ENCODE measurements at places on chromosomes 1 and 21. TPM values are rescaled to one million over a fixed set of nuclear protein-coding genes. Genes with fewer than 3 reads are reported as not detected.
A peak's percentile ranks its signal among the peaks of the same experiment; 100 is the strongest.

GRCh38 chr1:231311720-231312431 lies 25.8 kb downstream of the EXOC8 start:
- DNase-seq, result no peak

DNA sequence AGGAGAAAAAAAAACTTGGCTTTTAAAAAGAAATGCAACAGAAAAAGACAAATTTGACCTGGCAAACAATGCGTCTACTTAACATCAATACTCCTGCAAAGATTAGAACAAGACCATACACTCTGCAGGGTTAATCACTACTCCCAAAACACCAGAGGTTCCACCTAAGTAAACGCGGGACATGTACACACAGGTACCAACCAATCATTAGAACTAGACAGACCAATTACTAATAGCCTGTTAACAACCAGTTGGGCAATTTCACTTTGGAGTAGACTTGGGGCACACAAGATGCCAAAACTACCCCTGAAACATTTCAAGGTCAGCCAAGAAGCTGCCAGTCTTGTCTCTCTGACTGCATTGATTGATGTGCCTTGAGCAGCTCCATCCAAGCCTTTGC lies 125.8 kb downstream of the RRAGC start:
- DNase-seq, result no peak

DNA sequence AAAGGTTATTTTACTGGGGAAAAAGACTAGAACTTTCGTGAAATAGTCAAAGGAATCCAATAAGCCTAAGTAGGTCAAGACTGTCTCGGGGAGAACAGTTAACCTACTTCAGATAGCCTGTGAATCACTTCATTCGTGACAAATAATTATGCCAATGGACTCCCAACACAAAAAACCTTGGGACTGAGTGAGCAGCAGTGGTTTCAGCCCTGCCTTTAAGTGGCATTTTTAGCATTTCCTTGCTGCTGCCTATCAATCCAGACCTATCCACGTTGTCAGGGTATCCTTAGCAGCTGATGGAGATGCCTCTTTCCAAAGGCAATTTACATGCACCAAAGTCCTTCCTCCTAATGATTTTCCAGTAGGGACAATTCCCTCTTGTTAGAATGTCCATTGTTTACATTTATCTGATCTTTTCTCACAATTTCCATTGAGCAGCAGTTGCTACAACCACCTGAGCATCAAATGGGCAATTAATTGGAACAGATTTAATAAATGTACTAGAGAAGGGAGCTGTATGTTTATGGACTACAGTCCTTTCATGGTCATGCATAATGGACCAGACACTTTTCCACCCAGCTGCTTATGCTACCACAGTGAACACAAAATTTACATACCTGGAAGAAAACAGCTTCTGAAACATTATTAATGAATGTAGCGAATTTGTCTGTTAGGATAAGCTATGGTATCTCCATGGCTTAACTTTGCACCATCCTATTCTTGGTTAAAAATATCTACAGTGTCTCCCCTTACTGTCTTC lies 75.8 kb downstream of the TM2D1 start:
- no peak for DNase-seq

DNA sequence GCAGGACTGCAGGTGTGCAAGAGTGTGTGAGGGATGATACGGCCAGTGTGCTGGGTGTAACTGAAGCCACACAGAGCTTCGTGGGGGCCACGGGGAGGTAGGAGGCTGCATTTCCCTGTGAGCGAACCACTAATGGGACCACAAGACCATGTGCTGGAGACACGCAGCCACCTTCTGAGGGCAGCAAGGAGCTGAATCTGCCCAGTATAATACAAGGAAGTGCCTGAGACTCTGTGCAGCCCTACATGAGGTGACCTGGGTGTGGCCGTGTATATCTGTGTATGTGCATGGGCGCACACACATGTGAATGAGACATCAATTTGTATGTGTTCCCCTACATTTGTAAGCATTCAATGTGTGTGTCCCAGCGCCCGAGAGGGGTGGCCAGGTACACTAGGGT lies 50.8 kb downstream of the CHD5 start:
- no peak for DNase-seq

DNA sequence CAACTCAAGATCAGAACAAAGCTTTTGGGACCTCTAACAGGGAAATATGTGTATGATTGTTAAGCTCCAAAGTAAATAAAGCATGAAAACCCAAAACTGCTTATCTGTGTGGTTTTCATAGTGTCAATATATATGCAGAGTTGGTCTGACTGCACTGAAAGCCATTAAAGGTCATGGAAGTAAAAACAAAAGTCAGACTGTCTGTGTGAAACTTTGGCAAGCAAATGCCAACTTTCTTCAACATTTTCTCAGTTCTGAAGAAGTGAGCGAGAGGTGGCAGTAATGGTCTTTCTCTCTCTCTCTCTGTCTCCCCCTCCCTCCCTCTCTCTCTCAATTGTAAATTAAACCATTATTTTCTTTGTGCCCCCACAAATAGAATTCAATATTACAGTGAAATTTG lies 100.1 kb upstream of the S1PR1 start:
- DNase-seq, result no peak

DNA sequence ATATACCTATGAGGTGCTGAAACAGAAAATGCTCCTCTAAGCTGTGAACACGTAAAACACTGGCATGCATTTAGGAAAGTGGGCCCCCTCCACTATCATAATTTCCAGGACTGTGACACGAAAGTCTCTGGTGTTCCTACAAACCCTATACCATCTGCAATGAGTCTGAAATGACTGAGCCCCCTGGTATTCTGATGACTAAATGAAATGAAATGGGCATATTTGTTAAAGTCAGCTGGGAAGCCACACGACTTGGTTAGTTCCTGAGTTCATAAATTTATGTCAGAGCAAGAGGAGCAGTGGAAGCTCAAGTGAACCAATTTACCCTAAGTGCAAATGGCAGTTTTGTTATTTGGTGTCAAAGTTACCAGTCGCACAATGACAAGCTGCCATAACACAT lies 182.3 kb downstream of the KCTD3 start:
- peak; percentile 45 for DNase-seq

GRCh38 chr1:36822648-36823047 lies 211.7 kb downstream of the GRIK3 start:
- DNase-seq, result peak; percentile 35

- no peak for DNase-seq
Observed at GRCh38 chr1:233962878-233963277, 58.4 kb downstream of the SLC35F3 start.

DNA sequence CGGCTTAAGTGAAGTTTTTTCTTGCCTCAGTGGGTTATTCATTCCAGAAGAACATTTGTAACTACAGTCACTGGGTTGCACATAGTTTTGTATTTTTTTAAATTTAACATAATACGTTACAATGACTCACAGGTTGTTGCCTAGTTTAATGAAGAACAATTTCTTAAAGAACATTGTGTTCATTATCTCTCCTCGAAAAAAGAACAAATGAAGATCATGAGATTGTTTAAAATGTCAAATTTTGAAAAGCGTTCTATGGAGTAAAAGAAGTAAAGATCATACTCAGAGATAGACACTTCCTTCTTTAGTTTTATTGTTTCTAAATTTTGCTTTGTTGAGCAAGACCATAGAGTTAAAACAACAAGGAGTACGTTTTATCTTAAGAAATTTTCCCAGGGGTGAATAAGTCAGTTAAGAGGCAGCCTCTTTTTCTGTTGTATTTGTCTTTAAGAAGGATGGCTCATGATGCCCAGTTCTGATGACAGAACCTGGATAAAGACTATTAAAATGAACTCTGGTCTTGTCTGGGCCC lies 10.5 kb upstream of the SLAMF1 start:
- DNase-seq, result no peak

DNA sequence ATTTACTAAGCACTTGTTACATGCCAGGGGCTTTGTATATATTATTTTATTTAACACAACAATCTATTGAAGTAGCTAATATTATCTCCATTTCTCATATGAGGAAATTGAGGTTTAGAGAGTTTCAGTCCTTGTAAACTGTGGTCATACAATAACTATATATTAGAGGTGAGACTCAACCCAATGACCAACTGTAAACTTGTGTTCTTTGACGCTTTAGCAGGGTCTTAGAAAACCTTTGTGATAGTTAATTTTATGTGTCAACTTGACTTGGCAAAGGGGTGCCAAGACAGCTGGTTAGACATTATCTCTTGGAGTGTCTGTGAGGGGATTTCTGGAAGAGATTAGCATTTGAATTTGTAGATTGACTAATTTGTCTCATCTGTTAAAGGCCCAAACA lies 252.4 kb upstream of the B3GALT2 start:
- DNase-seq, result no peak

GRCh38 chr1:229155472-229155871 lies 115.4 kb upstream of the RAB4A start:
- no peak for DNase-seq

DNA sequence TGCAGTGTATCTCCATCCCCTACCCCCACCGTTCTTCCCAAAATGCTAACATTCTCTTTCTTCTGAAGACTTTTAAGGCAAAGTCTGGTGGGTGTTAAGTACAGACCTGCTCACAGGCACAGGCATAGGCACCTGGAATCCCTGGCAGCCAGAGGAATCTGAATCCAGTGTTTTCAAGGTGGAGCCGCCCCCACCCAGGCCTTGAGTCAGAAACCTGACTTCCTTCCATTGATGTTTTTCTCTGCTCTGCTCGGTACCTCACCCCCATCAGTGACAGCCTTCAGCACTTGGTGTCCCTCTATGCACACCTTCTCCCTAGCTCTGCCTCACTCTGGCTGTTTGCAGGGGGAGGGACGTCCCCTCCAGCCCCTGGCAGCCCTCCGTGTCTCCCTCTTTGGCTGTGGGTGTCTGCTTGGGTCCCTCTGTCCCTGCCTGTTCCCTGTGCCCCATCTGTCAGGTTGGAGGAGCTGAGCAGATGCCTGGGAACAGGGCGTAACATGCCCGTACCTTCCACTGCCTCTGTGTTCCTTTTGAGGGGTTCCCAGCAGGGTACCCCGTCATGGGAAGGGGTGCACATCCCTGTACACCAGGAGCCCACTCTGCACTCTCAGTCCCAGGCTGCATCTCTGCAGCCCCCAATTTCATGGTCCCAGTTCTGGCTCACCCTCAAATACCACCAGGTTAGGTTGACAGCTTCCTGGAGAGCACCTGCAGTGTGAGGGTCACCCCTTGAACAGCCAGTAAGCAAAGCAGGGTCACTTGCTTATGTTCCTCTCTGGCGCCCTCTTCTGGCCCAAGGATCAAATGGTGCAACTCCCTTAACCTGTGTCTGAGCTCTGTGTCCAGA lies 6.7 kb downstream of the NCDN start:
- peak; percentile 98 for DNase-seq

DNA sequence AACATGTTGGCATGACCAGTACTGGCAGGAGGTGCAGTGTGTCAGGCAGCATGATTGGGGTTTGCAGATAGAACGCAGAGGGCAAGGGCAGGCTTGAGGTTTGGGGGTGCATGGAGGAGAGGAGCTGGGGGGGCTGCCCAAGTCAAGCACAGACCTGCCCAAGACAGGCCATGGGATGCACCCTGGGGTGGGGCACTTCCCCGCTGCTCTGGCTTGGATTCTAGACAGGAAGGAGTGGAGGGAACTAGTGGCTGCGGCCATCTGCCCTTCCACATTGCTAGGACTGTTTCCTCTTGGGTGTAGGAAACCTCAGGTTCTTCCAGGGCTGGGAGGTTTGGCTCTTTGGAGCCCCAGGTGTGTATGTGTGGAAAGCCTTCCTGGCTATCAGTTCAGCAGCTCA lies 3.0 kb downstream of the PDXK start:
- DNase-seq, result peak; percentile 22

DNA sequence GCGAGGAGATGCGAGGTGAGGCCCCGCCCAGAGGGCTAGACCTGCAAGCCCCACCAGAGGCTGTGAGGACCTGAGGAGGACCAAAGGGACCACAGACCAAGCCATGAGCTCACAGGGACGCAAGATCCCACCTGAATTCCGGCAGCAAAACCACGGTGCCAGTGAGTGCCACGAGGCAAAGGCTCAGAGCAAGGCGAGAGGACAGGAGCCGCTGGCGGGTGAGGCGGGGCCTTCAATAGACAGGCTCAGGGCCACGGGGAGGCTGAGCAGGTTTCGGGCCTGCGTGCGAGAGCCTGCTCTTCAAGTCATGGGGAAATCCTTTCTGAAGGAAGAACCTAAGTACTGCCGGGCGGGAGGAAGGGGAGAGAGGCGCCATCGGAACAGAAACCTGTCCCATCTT lies 7.1 kb upstream of the TMEM240 start:
- DNase-seq, result peak; percentile 54

GRCh38 chr1:155272466-155273342 lies 600 bp downstream of the CLK2 start:
- peak; percentile 96 for DNase-seq

DNA sequence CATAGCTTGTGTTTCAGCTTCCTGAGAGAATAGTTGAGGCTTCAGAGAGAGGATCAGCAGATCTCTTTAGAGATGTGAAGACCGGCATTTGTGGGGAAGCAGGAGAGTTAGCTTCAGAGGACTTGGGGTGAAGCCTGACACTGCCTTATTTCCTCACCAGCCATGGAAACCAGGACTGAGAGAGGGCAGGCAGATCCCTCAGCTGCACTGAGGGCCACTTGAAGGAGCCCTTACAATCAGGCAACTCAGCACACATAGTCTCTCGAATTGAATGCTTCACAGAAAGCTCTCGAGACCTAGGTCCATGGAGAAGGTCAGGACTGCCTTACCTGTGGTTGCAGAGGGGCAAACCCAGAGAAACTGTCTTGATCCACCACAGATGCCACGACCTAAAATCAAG lies 19.8 kb downstream of the NCF2 start:
- no peak for DNase-seq

DNA sequence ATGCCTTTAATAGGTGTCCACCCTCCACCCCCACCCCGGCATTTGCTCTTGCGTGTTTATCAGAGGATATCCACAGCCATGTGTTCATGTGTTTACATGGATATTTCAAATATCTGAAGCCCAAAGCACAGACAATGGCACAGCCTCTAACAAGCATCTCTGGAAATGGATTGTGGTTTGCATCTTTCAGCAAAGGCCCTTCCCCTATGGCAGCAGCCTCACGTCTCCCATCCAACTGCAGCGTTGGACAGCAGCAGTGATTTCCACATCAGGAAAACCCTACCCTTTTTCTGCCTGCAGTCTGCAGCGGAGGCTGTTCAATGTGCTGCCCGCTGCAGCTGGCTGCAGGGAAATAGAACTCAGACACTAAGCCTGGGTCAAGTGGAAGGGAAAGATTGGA lies 1.6 kb downstream of the RASSF5 start:
- DNase-seq, result peak; percentile 92

The RAB25 gene
- not detected for total RNA-seq

The DMRTA2 gene
- total RNA-seq, result under 0.01 TPM

The IVL gene
- total RNA-seq, result not detected

The TP73 gene
- not detected for total RNA-seq

The GPR52 gene
- total RNA-seq, result 1.4 TPM

The TESK2 gene
- total RNA-seq, result 6.2 TPM

Measured in osteoblast (primary cell).